ENCODE measurements at places on chromosomes 16 and 17. TPM values are rescaled to one million over a fixed set of nuclear protein-coding genes. Genes with fewer than 3 reads are reported as not detected.

Gene KCNG4
- polyA plus RNA-seq: not detected

Gene AMDHD2
- polyA plus RNA-seq: 30.3 TPM

Gene IRF8
- not detected for polyA plus RNA-seq

Gene MYH1
- polyA plus RNA-seq: not detected

Gene COL1A1
- polyA plus RNA-seq: 4,117 TPM

Gene KRT17
- 4.6 TPM for polyA plus RNA-seq

Gene RFFL
- 11.6 TPM for polyA plus RNA-seq

Gene SLC5A10
- not detected for polyA plus RNA-seq

Gene ENO3
- 4.2 TPM for polyA plus RNA-seq

Gene ADAMTS18
- not detected for polyA plus RNA-seq

Measured in IMR-90 (cell line).